ENCODE measurements at places on chromosomes 6 and 20. TPM values are rescaled to one million over a fixed set of nuclear protein-coding genes. Genes with fewer than 3 reads are reported as not detected.

MMP24OS gene
- total RNA-seq: 17.0 TPM

CCNC gene
- total RNA-seq: 102 TPM

LZTS3 gene
- total RNA-seq: 4.3 TPM

OLIG3 gene
- not detected for total RNA-seq

ZNF391 gene
- total RNA-seq: 1.7 TPM

SLC13A3 gene
- total RNA-seq: 3.1 TPM

BMP7 gene
- not detected for total RNA-seq

OR2H2 gene
- total RNA-seq: not detected

SLC35A1 gene
- 15.9 TPM for total RNA-seq

WFDC12 gene
- not detected for total RNA-seq

TNF gene
- not detected for total RNA-seq

PRND gene
- total RNA-seq: 0.12 TPM

AIF1 gene
- not detected for total RNA-seq

PRICKLE4 gene
- total RNA-seq: not detected

BTNL2 gene
- total RNA-seq: not detected

MUC21 gene
- not detected for total RNA-seq

ACTR5 gene
- total RNA-seq: 7.6 TPM

RRBP1 gene
- total RNA-seq: 303 TPM

MDFI gene
- 1.2 TPM for total RNA-seq

SLC26A8 gene
- total RNA-seq: not detected

LAMP5 gene
- total RNA-seq: under 0.01 TPM

NRM gene
- total RNA-seq: 4.0 TPM

SYCP2 gene
- 0.89 TPM for total RNA-seq

RSPO4 gene
- not detected for total RNA-seq

SOBP gene
- total RNA-seq: 15.4 TPM

EMILIN3 gene
- total RNA-seq: under 0.01 TPM

EPB41L2 gene
- 64.4 TPM for total RNA-seq

RIPOR3 gene
- 15.6 TPM for total RNA-seq

ADGRB3 gene
- total RNA-seq: under 0.01 TPM

GRM1 gene
- not detected for total RNA-seq

SPEF1 gene
- total RNA-seq: 0.25 TPM

CAPN11 gene
- total RNA-seq: not detected

ZBTB22 gene
- total RNA-seq: 19.5 TPM

REM1 gene
- total RNA-seq: not detected

OPRM1 gene
- total RNA-seq: not detected

TPX2 gene
- 104 TPM for total RNA-seq

PSORS1C1 gene
- 1.00 TPM for total RNA-seq

CCN5 gene
- 1.5 TPM for total RNA-seq

CHRNA4 gene
- not detected for total RNA-seq

RHAG gene
- total RNA-seq: not detected

GJA10 gene
- total RNA-seq: not detected

KIAA1755 gene
- total RNA-seq: 0.66 TPM

NKX2-4 gene
- total RNA-seq: not detected

PSMB8 gene
- 41.2 TPM for total RNA-seq

MDC1 gene
- 4.6 TPM for total RNA-seq

EPHA7 gene
- total RNA-seq: 1.00 TPM
